ENCODE measurements at places on chromosomes 11 and 22.

DNA sequence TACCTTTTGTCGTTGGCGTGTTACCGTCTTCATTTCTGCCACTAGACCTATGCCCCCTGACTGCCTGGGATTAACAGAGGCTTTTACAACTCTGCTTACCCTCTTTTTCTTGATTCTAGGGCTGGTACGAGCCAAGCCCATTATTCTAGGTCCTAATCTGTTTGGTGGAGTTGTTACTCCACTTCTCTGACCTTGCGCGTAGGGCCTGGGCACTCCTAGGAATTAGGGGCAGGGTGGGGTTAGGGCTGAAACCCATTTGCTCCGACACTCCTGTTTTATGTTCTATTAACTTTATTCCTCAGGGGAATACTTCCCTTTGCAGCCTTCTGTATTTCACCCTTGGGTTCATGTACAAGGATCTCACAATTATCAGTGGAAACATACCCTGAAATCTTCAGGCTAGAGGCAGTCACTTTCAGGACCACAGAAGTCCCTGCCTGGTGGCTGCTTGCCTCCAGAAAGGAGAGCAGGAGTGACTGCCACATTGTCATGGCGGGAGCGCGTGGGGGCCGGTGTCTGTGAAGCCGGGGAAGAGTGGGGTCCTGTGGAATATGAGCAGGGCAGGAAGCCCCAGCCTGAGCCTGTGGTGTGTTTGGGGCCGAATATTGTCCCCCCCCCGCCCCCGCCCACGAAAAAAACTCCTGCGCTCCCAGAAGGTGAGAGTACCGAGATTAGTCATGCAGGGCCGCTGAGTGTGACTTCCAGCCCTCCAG lies 731 bp upstream of the SLC37A2 start:
- no peak for DNase-seq

GRCh38 chr11:69647761-69648497 lies 7.0 kb downstream of the CCND1 start:
- no peak for DNase-seq

- no peak for DNase-seq
Measured at GRCh38 chr22:17853073-17853472, 78.8 kb upstream of the BID start.

GRCh38 chr11:122741613-122742300 lies 86.2 kb downstream of the UBASH3B start:
- no peak for DNase-seq

GRCh38 chr11:2215561-2216399 lies 44.2 kb upstream of the TH start:
- DNase-seq = no peak

DNA sequence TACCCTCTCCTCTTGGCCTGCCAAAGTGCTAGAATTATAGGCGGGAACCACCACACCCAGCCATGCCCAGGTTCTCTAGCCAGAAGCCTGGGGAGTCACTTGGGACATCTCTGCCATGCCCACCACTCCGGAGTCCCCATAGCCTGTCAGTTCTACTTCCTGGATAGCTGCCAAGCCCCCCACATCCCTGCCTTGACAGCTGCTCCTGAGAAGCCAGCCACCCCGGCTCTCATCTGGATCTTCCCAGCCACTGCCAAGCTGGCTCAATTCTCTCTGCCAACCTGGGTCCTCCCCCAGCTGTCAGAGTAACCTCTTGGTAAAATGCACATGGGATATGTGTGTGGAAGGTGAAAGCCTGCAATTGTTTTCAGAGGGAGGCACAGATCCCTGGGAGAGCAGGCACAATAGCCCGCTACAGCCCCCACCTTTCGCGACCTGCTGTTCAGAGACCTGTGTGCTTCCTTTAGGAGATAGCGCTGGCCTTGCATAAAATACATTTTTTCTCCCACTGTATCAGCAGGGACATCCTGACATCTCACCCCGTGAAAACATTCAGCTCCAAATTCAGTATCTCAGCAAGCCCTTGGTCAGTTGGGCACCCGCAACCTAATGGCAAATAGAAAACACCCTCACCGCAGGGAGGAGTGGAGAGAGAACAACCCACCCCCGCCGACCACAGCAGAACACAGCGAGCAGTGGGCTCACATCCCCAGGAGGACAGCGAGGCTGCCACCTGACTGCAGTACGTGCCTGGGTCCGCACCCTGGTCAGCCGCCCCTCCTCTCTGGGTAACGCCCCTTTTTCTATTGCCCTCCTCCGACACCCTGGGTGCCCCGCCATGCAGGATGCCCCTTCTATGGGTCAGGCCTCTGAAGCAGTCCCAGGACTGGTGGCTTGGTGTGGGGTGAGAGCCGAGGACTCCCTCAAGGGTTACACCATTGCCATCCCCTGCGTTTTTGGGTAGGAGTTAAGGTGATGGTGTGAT lies 1342.2 kb downstream of the BRD1 start:
- no peak for DNase-seq

GRCh38 chr11:36878737-36879136 lies 280.7 kb upstream of the RAG2 start:
- no peak for DNase-seq

- no peak for DNase-seq
Measured at GRCh38 chr22:42564699-42565098, 10.9 kb downstream of the SERHL2 start.

GRCh38 chr11:86571273-86571948 lies 101.0 kb downstream of the ME3 start:
- DNase-seq = no peak

GRCh38 chr22:39418696-39419095 lies 19.1 kb downstream of the TAB1 start:
- no peak for DNase-seq

GRCh38 chr22:49586873-49587272 lies 240.8 kb downstream of the BRD1 start:
- no peak for DNase-seq

- DNase-seq = no peak
Measured at GRCh38 chr11:57585301-57585700, 12.2 kb upstream of the SERPING1 start.

All from activated naive CD8-positive, alpha-beta T cell treated with anti-CD3 and anti-CD28 coated beads, Interleukin-2, amount 50 U/mL, for 16 hours (primary cell).